ENCODE measurements at places on chromosomes 5 and 9.

DNA sequence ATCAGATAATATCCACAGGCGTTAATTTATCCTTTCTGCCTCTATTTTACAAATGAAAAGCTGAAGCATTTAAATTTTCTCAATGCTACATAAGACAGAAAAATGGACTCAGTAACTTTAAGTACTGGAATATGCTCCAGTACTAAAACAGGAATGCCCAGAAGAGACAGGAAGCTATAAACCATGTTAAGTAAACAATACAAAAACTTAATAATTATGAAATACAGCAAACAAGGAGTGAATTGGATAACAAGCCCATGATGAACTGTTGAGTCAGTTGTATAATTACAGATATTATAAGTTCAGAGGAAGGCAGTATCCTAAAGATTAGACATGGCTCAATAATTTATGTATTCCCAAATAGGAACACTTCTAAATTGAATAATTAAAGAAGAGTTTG lies 148.5 kb downstream of the CHSY3 start:
- no peak for DNase-seq

DNA sequence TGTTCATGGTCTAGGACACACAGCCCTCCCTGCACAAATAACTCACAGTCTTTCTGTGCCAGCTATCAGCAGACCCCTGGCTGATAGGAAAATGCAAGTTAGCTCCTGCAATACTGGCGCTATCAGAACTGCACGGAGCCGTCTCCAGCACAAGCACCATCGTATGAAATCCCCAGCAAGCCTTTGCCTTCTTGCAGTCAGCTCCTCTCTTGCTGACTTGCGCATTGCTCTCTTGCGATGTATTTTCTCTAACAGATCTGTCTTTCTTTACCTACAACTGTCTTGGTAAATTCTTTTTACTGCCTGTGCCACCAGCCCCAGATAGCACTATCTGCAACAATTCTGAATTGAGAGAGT lies 25.1 kb upstream of the UGCG start:
- DNase-seq: no peak

- no peak for DNase-seq
Observed at GRCh38 chr5:143758015-143758414, 53.9 kb upstream of the HMHB1 start.

GRCh38 chr5:8770431-8770830 lies 775.4 kb downstream of the SEMA5A start:
- DNase-seq: no peak

DNA sequence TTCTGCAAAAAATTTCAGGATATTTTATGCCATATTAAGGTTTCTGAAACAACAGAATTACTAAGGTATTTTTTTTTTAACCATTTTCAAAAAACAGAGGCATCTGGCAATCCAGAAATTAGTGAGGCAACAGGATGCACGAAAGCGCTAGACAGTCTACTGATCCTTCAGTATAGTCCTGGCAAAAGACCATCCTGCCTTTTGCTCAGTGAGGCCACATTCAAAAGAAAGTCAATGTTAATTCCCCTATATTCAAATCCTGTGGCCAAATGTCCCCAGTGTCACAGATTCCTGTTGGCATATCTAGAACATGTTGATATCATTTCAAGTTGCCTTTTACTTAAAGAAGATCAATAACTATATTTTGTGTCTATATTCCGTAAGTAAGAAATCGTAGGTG lies 13.1 kb upstream of the NFIB start:
- no peak for DNase-seq

DNA sequence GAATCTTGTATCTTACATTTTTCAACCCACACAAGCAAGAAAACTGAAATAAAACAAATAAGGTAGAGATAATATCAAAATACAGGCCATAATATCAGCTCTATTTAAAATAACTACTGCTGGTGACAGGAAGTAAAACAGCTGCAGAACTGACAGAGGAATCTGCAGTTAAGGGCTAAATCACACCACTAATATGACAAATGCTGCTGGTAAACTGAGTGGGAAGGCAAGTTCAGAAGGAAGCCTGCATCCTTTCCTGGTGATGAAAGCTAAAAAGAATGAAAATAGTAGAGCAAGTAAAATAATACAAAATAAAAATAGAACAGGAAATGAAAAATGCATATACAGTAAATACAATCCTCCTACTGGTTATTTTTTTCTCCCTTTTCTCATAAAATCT lies 1293.7 kb upstream of the C9orf72 start:
- no peak for DNase-seq

GRCh38 chr5:106397700-106398099 lies 1273.0 kb downstream of the EFNA5 start:
- DNase-seq: no peak

GRCh38 chr9:105064248-105065097 lies 136.5 kb upstream of the ABCA1 start:
- DNase-seq: peak; percentile 84

DNA sequence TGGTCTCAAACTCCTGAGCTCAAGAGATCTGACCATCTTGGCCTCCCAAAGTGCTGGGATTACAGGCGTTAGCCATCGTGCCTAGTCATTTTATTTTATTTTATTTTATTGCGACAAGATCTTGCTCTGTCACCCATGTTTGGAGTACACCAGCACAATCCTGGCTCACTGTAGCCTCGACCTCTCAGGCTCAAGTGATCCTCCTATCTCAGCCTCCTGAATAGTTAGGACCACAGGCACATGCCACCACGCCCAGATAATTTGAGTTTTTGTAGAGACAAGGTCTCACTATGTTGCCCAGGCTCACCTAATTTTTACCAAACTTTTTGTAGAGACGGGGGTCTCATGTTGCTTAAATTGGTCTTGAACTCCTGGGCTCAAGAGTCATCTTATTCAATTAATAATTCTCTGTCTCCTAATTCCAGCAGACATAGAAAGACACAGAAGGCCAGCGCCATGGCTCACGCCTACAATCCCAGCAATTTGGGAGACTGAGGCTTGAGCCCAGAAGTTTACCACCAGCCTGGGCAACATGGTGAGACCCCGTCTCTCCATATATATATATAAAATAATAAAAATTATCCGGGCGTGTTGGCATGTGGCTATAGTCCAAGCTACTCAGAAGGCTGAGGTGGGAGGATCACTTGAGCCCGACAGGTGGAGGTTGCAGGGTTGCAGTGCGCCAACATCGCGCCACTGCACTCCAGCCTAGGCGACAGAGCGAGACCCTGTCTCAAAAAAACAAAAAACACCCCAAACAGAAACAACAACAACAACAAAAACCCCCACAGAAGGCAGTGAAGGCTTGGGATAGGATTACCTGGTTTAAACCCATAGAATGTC lies 1.0 kb upstream of the UBAP1 start:
- DNase-seq: no peak

DNA sequence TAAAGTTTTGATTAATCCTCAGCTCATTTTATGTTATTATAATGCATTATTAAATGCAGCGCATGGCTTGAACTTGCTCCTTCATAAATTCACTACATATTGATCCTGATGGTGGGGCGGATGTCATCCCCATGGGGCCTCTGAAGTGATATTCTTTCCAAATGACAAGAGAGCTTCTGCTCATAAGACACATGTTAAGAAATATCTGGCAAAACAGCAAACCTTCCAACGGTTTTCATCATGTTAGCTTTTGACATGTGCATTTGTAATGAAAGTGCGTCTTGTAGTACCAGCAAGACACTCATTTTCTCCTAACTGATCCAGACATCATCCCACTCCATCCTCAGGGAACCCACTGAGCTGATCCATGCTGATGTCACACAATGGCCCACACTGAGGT lies 45.7 kb downstream of the SEMA5A start:
- no peak for DNase-seq

GRCh38 chr9:23382418-23382817 lies 443.6 kb downstream of the ELAVL2 start:
- DNase-seq: no peak

DNA sequence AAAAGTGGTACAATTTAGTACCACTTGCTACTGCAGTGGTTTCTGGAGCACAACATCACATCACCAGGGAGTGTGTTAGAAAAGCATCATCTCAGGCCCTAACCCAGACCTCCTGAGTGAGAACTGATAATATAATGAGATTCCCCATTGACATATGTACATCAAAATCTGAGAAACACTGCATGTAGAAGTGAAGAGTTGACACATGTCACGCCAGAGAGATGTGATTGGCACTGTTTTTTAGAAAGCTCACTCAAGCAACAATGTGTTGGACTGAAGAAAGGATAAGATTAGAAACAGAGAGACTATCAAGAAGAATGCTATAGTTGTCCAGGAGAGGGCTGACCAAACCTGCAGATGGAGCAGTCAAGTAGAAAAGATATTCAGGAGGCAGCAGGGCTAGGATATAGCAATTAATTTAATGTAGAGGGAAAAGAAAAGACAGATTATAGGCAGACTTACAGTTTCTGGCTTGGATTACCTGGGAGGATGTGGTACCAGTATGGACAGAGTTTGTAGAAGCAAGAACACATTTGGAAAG lies 324.4 kb upstream of the ADAMTSL1 start:
- DNase-seq: no peak

Data from C1 segment of cervical spinal cord (tissue), 14 donors.